ENCODE measurements at places on chromosomes 12 and 14.

DNA sequence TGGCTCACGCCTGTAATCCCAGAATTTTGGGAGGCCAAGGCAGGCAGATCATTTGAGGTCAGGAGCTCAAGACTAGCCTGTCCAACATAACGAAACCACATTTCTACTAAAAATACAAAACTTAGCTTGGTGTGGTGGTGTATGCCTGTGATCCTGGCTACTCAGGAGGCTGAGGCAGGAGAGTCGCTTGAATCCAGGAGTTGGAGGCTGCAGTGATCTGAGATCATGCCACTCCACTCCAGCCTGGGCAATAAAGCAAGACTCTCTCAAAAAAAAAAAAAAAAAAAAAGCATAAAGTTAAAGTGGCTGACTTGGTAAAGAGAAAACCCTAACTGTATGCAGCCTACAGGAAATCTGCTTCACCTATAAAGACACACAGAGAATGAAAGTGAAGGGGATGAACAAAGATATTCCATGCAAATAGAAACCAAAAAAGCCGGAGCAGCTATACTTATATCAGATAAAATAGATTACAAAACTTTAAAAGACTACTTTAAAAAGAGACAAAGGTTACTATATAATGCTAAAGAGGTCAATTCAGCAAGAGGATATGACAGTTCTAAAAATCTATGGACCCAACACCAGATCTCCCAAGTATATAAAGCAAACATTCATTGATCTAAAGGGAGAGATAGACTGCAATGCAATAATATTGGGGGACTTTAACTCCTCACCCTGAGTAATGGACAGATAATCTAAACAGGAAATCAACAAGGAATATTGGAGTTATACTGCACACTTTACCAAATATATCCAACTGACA lies 4.1 kb downstream of the CLEC2B start:
- no peak for DNase-seq

GRCh38 chr14:31270196-31270772 lies 62.7 kb upstream of the HECTD1 start:
- peak; percentile 61 for DNase-seq

DNA sequence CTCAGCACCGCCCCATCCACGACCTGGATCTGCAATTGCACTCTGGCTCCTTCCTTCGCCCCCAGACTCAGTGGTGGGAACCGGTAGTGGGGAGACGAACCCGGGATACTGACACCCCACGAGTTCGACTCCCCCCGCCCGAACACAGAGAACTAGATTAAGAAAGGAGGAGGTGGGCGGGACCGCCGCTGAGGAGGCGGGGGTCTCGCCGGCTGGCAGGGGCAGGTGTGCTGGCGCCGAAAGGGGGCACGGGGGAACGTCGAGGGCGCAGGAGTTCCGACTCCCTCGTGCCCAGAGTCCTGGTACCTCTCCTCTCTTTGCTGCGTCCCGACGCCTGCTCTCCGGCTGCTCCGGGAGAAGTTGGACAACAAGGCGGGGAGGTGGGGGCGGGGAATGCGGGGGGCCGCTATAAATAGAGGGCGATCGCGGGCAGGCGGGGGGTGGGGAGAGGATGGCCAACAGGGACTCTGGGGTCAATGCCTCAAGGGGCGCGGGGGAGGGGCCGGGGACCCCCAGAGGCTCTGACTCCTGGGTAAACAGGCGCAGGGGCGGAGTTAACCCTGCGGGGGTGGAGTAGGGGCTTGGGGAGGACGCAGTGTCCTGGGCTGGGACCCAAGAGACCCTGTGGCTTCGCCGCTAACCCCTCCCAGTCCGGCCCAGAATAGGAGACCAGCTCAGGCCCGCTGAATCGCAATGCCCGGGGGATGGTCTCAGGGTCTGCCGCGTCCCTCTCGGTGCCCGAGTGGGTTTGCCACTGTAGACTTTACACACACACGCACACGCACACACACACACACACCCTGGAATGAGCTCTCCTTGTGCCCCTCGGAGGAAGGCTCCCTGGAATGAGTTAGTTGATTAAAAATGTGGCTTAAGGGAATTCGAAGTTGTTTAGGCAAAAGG lies 761 bp upstream of the NDRG2 start:
- no peak for DNase-seq

GRCh38 chr12:117330441-117331113 lies 30.8 kb downstream of the NOS1 start:
- DNase-seq = no peak

DNA sequence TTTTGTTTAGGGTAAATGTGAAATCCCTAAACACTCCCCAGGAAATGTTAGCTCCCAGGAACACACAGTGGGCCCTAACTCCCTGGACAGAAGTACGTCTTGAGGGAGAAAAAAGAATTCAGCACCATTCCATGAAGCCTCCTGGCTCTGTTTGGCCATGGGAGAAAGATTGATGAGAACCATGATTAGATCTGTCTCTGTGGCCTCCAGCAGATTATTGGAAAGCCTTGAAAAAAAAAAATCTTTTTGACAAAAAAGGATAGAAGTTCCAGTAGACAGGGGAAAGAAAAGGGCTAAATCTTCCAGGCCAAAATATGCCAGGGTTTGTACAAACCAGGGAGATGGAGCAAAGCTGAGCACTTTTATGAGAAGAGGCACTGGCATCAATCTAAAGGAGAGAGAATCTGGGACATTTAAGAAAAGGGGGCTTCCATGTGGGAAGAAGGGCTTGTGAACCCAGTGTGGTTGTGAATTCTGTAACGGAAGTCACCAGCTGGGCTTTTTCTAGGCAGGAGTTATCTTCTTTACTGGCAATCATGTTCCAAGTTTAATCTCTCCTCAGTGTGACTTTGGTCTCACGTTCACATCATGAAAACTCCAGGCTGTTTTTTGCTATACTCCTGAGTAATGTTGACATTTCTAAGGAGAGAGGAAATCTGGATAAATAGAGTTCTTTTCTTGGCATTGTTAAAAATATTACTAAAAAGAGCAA lies 426.7 kb downstream of the RAD51B start:
- DNase-seq = peak; percentile 73

GRCh38 chr12:114901316-114901715 lies 217.3 kb upstream of the TBX3 start:
- DNase-seq = no peak

DNA sequence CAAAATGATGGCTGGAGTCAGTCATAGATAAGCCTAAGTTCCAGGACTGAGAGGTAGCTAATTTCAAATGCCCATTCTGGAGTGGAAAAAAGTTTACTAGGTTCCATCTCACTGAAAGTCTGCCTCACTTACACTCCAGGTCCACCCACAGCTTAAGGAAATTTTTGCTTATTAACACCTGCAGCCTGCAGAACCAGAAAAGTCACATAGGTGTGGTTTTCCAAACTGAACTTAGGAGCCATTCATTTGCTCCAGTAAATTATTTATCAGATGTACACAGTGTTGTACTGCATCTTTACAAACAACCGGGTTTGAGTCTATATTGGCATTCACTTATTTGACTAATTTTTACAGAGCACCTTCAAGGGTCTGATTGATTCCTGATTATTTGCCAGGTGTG lies 157.4 kb upstream of the ARID2 start:
- no peak for DNase-seq

- peak; percentile 60 for DNase-seq
Observed at GRCh38 chr12:59808317-59808910, 212.6 kb downstream of the SLC16A7 start.

- DNase-seq = no peak
Observed at GRCh38 chr14:58707949-58708348, 70.2 kb downstream of the DACT1 start.

DNA sequence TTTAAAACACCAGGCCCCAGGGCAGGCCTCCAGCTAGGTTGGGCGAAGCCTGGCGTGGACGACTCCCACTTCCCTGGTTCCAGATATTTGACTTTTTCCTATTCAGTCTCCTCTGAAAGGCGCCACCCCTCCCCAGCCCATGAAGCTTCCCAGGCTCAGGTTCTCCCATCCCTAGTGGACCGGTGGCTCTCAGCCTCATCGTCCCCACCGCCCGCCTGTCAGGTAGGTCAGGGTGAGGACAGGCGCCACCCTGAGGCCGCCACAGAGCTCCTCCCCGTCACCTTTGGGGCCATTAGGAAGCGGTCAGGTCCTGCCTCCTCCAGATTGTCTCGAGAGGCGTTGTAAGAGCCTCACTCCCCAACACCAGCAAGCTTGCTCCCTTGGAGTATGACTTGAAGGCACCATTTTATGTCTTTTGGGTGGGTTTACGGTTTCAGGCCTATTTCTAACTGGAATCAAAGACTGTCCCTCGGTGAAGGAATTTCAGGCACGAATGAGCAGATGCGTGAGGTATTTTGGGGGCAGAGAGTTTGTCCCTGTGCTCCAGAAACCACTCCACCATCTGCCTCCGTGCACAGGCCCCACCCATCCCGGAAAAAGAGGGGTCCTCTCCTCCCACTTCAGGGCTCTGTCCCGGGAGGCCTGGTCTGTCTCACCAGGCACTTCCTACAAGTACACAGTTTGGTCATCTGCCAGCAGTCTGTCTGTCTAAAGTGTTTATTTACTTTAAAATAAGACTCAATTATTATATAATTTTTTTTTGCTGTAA lies 55.6 kb downstream of the TSPAN9 start:
- DNase-seq = peak; percentile 77
